ENCODE measurements at places on chromosomes 3 and 15.

GRCh38 chr15:40106203-40107161, 2.2 kb downstream of the BMF start:
- peak; percentile 82 for DNase-seq

DNA sequence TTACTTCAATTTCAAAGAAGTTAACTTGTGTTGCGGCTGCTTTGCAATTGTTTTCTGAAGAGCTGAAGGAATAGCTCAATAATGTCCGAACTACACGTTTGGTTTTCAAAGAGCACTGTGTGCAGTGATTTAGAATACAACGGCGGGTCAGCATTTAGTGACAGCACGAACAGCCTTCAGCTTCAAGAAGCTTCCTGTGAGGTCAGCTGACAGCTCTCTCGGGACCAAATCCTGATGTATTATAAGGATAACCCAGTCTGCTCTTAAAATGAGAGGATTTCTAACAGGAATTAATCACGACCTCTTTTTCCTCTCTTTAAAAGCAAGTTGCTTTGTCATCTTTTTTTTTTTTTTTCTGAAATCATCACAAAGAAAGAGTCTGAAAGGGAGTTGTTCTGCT, 97.9 kb upstream of the UNC13C start:
- no peak for DNase-seq

GRCh38 chr3:187257471-187257870, 34.1 kb downstream of the MASP1 start:
- no peak for DNase-seq

DNA sequence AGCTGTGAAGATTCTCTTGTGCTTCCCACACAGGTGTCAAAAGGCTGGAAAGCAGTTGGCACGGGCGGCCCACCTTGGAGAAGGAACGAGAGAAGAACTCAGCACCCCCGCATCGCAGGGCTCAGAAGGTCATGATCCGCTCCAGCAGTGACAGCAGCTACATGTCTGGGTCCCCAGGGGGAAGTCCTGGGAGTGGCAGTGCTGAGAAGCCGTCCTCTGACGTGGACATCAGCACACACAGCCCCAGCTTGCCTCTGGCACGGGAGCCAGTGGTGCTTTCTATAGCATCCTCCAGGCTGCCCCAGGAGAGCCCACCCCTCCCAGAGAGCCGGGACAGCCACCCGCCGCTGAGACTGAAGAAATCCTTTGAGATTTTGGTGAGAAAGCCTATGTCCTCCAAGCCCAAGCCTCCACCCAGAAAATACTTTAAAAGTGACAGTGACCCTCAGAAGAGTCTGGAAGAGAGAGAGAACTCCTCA, 31.4 kb downstream of the STARD5 start:
- no peak for DNase-seq

GRCh38 chr3:131690800-131691199, 188.0 kb upstream of the MRPL3 start:
- no peak for DNase-seq

DNA sequence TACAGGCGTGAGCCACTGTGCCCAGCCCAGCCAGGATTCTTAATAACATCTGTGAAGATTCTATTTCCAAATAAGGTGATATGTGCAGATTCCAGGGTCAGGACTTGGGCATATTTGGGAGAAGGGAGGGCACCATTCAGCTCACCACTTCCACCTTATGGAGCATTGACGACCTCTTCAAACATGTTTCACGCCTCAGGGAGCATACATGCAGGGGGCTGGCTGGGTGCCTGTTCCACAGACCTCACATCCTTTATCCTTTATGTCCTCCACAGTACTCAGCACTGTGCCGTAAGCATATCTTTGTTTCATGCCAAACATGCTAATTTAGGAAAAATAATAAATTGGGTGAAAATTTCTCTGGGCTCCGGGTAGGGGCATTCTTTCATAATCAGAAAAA, 229.0 kb downstream of the THSD4 start:
- DNase-seq, result no peak

- no peak for DNase-seq
These were observed 45.4 kb downstream of the TMEM45A start for GRCh38 chr3:100537646-100538338.

- DNase-seq, result no peak
These were observed 6.5 kb upstream of the CD276 start for GRCh38 chr15:73677733-73678132.

DNA sequence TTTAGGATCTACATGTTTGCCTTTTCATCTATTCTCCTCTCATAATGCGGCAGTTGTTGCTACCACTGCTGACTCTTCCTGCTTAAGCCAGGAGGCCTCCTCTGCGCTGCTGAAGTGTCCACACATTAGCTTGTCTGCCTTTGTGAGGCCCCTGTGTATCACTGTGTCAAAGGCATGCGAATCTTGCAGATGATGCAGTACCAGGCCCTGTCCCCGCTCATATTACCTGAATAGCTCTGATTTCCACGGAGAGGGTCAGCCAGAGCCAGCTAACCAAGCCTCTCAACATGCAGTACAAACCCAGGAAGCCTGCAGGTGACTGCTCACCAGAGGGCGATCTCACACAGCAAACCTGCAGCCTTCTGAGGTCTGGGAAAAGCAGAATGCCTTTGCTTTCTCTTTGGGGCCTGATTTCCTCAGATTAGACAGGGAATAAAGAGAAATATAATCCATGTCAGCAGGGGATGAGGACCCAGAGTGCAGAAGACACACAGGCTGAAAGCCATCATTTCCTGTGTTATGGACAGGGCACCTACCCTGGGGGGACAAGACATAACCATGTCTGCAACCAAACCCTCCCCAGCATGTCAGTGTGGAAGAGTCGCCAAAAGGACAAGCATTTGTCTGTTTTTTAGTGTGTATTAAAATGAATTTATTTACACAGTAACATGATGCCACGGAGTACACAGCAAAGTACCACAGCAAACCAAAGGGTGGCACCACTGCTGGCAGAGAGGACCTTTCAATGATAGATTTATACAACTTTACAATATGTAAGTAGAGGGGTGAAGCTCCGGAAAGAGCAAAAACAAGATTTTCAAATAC, 36.8 kb upstream of the TSPAN3 start:
- peak; percentile 62 for DNase-seq

GRCh38 chr3:52428151-52429005, 16.5 kb downstream of the SEMA3G start:
- no peak for DNase-seq

GRCh38 chr15:81888748-81889484, 156.9 kb downstream of the MEX3B start:
- no peak for DNase-seq

DNA sequence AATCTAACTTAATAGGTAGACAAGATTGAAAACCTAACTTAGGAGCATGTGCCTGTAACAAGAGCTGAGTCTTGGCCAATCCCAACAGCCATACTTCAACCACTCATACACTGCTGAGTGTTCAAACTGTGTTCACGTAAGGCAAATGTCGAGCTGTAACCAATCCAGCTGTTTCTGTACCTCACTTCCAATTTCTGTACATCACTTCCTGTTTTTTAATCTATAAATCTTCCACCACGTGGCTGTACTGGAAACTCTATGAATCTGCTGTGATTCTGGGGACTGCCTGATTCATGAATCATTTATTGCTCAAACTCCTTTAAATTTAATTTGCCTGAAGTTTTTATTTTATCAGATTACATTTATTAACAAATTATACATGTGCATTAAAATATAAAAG, 44.6 kb upstream of the NEDD4 start:
- DNase-seq, result no peak

GRCh38 chr15:61720197-61720704, 340.0 kb downstream of the VPS13C start:
- DNase-seq, result no peak

DNA sequence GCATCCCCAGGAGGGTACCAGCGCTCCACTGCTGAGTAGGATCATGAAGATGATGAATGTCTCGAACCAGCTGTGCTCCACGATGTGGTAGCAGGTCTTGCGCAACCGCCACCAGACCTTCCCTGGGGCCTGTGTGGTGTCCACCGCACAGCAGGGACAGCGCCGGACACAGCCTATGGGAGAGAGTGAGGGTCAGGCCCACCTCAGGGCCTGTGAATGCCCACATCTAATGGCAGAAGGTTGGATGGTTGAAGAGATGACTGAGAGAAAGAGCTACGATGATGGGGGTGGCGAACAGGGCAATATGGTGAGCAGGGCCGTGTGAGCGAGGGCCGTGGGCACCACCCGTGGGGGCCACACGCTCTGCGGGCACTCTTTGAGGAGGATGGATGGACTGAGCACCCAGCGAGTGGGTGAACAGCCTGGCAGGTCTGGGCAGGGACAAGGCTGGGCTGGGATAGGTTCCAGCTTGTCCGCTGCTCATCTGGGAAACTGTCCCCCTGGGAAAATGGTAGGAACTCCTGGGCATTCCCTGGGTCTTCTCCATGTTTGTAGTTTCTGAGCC, 74.1 kb downstream of the SCN5A start:
- no peak for DNase-seq

- peak; percentile 84 for DNase-seq
These were observed 107.1 kb upstream of the FHIT start for GRCh38 chr3:61358364-61358763.

GRCh38 chr3:118955914-118956556, 78.6 kb downstream of the IGSF11 start:
- DNase-seq, result no peak

- DNase-seq, result no peak
These were observed 2.7 kb downstream of the AMIGO3 start for GRCh38 chr3:49716691-49717210.

DNA sequence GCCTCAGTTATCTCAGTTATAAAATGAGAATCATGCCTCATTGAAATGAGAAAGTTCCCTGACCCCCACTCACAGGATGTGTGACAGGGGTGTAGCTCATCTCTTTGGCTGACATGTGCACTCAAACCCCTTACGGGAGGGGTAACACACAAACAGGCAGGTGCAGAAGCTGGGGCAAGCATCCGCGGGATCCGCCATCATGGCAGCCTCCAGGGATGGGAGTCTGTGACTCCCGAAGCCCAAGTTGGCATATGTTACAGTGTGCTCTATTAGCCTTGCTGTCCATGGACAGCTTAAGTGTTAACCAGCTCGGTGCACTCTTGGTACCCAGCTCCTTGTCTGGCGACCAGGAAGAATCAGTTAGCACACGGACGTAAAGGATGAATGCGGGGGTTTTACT, 822.7 kb upstream of the SEMA6D start:
- no peak for DNase-seq

Data from Right ventricle myocardium superior (tissue), 1 donor.